CD4-positive, alpha-beta T cell (primary cell): ENCODE measurements at places on chromosomes 1 and 21. TPM values are rescaled to one million over a fixed set of nuclear protein-coding genes. Genes with fewer than 3 reads are reported as not detected.

DNA sequence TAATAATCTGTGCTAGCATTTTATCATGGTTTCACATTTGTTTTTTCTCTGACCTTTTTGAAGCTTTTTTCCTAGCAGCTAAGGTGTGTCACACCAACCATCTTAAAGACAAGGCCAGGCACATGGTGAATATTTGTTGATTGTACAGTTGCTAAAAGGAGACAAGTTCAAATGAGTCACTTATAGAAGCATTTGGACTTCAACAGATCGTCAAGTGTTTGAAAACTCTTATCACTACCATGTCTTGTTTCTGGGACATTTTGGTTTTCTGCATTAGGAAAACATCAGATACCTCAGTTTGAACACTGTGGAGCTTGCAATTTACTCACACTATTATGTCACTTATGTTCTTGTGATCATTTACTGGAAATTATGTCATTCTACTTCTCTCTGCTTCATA, 407.3 kb downstream of the USP25 start:
- no peaks in the 10 kb centered on the region for H3K36me3 ChIP-seq
- H3K4me1 ChIP-seq = no peaks in the 10 kb centered on the region
- no peaks in the 10 kb centered on the region for H3K27me3 ChIP-seq
- DNase-seq = no peak

DNA sequence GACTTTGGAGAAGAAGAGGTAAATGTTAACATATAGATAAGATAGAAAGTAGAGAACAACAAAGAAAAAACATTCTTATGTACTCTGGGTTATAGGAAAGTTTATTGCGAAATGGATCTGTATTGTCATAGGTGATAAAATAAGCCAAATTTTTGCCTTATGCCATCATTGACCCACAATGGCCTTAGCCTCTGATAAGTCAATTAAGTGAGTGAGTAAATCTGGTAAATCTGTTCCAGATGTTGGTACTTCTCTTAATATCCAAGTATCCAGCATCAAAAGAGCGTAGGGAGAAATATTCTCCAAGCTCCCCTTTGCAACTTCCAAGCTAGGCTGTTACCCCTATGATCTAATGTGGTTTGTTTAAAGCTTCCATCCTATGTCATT, 38.3 kb upstream of the CLCA4 start:
- H3K4me1 ChIP-seq = peaks cover 4% of the 10 kb centered on the region
- DNase-seq = no peak
- no peaks in the 10 kb centered on the region for H3K36me3 ChIP-seq
- no peaks in the 10 kb centered on the region for H3K27me3 ChIP-seq
- no peak overlapping the region for H3K4me3 ChIP-seq

DNA sequence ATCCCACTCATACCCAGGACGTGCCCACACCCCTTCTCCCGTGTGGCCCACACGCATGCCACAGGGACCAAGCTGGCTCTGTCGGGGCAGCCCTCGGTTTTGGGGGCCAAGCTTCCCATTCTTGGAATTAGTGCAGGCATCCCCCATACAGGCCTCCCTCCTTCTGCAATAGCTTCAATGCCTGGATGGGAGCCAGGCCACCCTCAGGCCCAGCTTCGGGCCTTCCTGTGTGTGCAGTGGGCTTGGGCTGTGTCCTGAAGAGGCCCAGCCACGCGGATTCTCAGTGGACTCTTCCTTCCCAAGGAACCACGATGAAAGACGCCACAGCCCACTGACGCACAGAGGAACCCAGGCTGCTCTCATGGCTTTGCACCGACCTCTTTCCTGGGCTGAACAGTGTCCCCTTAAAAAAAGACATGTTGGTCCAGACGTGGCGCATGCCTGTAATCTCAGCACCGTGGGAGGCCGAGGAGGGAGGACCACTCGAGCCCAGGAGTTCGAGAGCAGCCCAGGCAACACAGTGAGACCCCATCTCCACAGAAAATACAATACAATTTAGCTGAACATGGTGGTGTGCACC, 3.4 kb downstream of the KRTAP10-11 start:
- H3K27me3 ChIP-seq = no peaks in the 10 kb centered on the region
- H3K4me1 ChIP-seq = peaks cover 14% of the 10 kb centered on the region
- no peaks in the 10 kb centered on the region for H3K36me3 ChIP-seq
- no peak overlapping the region for H3K4me3 ChIP-seq
- DNase-seq = no peak
- no peak overlapping the region for H3K27ac ChIP-seq

DNA sequence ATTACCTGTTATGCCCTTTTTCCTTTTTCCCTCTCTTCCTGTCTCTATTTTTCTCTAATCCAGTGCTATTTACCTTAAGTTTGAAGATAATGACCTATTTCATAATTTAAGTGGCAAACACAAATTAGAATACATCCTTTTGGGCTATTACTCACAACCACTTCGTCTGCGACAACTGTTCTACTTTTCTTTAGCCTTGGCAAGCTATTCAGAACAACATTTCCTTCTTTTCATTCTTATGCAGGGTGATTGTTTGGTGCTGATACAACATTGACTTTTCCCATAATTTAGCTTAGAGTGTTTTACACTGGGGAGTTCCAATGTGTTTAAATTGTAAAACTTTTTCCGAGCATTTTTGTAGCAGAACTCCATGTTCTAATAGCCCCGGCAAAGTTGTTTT, 86.6 kb upstream of the S1PR1 start:
- H3K4me3 ChIP-seq = no peak overlapping the region
- H3K36me3 ChIP-seq = no peaks in the 10 kb centered on the region
- no peaks in the 10 kb centered on the region for H3K4me1 ChIP-seq
- no peak overlapping the region for H3K27ac ChIP-seq
- H3K27me3 ChIP-seq = no peaks in the 10 kb centered on the region

GRCh38 chr21:45937721-45938452, 43.7 kb upstream of the COL6A1 start:
- peaks cover 4% of the 10 kb centered on the region for H3K4me1 ChIP-seq
- H3K36me3 ChIP-seq = no peaks in the 10 kb centered on the region
- H3K4me3 ChIP-seq = no peak overlapping the region
- no peaks in the 10 kb centered on the region for H3K27me3 ChIP-seq
- H3K27ac ChIP-seq = no peak overlapping the region

GRCh38 chr1:151327903-151328674, 873 bp upstream of the PI4KB start:
- no peak for DNase-seq
- peaks cover 22% of the 10 kb centered on the region for H3K36me3 ChIP-seq
- H3K27me3 ChIP-seq = no peaks in the 10 kb centered on the region
- H3K4me3 ChIP-seq = peak overlapping the region; percentile 75

DNA sequence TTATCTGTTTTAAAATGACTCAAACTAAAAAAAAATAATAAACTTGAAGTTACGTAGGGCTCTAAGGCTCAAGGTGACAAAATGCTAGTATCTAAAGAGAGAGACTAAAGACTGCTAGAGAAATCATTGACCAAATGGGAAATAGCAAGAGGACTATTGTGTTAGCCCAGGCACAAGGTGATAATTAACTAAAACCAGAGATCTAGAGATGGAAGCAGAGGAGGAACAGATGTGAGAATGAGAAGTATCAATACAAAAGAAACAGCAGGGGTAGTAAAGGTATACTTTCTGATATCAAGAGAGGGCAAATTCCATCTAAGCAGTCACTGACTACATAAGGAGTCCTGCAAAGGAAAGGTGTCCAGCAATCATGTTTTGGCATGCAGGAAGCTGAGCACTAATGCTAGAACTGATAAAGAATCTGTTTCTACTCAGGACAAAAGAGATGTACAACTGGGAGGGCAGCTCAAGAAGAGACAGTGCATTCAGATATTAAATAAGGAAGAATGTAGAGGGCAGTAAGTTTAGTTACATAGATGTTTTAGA, 100.2 kb upstream of the GNG4 start:
- no peak for DNase-seq
- no peaks in the 10 kb centered on the region for H3K4me1 ChIP-seq
- peaks cover 35% of the 10 kb centered on the region for H3K36me3 ChIP-seq
- H3K27me3 ChIP-seq = no peaks in the 10 kb centered on the region
- no peak overlapping the region for H3K4me3 ChIP-seq
- no peak overlapping the region for H3K27ac ChIP-seq

DNA sequence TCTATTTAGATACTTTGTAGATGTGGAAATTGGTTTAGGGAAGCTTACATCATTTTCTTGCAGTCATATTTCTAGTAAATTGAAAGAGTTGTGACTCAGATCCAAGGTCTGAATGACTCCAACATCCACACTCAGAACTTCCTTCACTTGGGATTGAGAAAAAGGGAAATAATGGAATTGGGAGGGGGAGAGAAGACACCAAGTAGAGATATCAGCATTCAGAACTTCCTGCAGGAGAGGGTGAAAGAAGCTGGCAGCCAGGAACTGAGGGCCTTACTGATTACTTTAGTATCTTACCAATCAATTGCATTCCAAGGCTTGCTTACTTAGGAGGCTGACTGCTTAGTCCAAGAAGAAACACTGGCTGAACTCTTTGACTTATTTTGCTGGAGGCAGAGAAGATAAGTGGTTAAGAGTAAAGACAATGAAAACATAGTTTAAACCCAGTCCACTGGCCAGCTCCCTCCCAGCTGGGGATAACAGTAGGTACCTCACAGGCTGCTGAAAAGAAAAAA, 21.7 kb downstream of the APP start:
- no peak overlapping the region for H3K27ac ChIP-seq
- peaks cover 11% of the 10 kb centered on the region for H3K4me1 ChIP-seq
- H3K27me3 ChIP-seq = no peaks in the 10 kb centered on the region
- no peak for DNase-seq
- no peak overlapping the region for H3K4me3 ChIP-seq

DNA sequence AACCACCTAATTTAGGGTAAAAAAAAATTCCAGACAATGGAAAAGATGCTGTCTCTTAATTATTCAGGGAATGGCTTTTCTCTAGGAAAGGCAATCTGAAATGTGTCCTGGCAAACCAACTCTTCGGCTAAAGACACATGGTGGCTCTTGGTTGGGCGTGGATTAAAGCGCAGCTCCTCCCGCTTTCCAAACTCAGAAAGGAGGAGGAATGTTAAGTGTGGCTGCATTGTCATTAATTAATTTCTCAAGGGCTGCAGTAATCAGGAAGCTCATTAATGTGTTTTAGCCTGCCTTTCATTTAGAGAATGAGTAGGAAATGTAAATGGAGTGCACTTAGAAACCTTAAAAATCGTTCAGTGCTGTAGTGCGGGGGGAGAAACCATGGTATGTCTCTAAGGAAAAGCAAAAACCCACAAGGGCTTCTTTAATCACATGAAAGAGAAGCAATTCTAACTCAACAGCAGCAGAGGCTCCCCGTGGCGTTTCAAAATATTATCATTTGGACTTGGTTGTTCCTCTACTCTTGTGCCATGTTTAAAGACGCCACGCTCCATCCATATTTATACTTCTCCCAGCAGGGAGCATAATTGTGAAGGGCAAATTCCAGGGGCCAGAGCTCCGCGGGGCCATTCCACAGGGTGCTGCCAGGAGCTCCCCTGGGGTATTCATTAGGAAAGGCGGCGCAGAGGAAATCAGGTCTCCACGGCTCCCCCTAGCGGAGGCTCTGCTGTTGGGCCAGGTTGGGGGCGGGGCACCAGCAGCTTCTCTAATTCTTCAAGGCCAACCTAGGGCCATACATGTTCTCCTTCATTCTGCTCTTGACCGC, 91.9 kb upstream of the SSX2IP start:
- no peaks in the 10 kb centered on the region for H3K27me3 ChIP-seq
- no peaks in the 10 kb centered on the region for H3K36me3 ChIP-seq
- H3K27ac ChIP-seq = no peak overlapping the region
- peaks cover 20% of the 10 kb centered on the region for H3K4me1 ChIP-seq
- DNase-seq = peak; percentile 75

GRCh38 chr1:35692317-35692716, 26.4 kb downstream of the C1orf216 start:
- H3K36me3 ChIP-seq = no peaks in the 10 kb centered on the region
- peaks cover 9% of the 10 kb centered on the region for H3K27me3 ChIP-seq
- DNase-seq = no peak
- no peak overlapping the region for H3K27ac ChIP-seq

DNA sequence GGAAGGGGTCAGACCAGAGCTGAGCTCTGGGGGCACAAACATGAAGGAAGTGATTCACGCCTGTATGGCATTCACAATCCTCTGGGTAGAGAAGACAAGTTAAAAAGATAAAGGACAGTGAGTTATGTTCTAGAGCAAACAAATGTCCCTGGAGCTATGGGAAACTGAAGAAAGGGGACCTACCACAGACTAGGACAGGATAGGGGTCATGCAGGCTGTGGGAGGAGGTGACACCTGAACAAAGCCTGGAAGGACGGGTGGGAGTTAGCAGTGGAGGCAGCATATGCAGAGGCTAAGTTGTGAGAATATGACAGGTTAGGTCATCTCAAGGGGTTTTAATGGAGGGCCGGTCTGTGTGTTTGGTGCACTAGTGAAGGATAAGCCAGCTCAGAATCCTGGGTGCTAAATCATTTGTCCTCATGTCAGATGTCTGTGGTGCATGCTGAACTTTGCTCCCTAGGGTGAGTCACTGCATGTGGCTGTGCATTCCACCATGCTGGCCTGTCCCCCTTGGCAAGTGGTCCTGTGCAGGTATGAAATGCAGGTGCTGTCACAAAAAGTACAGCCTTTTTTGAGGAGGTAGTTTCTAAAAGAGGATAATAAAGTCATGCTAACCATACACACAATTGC, 28.5 kb downstream of the TNN start:
- H3K4me3 ChIP-seq = no peak overlapping the region
- H3K36me3 ChIP-seq = no peaks in the 10 kb centered on the region
- H3K4me1 ChIP-seq = no peaks in the 10 kb centered on the region
- no peaks in the 10 kb centered on the region for H3K27me3 ChIP-seq
- DNase-seq = no peak

DNA sequence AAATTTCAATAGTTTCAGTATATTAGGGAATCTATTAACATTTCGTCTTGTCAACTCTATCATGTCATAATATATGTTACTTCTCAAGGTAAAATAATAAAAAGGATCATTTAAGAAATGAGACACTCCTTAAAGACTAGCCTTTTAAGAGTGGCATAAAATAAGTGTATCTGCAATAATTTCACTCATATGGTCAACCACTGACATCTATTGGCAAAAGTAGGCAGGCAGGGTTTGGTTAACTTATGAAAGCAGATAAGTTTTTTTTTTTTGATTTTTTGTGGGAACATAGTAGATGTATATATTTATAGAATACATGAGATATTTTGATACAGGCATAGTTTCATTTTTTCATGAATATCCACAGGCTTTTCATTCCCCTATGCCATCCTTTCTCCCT, 5.5 kb upstream of the RGS21 start:
- H3K4me1 ChIP-seq = no peaks in the 10 kb centered on the region
- DNase-seq = no peak
- no peak overlapping the region for H3K4me3 ChIP-seq
- no peaks in the 10 kb centered on the region for H3K36me3 ChIP-seq
- H3K27me3 ChIP-seq = no peaks in the 10 kb centered on the region

- H3K27ac ChIP-seq = no peak overlapping the region
- H3K4me3 ChIP-seq = no peak overlapping the region
- H3K4me1 ChIP-seq = peaks cover 26% of the 10 kb centered on the region
- H3K27me3 ChIP-seq = no peaks in the 10 kb centered on the region
Observed at GRCh38 chr1:167109125-167109524, 15.2 kb downstream of the STYXL2 start.

RRP1 gene
- 27.7 TPM for total RNA-seq

LCE7A gene
- not detected for total RNA-seq

PRDX1 gene
- 18.1 TPM for total RNA-seq

HSPB7 gene
- total RNA-seq = not detected

ELAPOR1 gene
- total RNA-seq = 16.1 TPM

ALX3 gene
- not detected for total RNA-seq

CD1E gene
- not detected for total RNA-seq

AVPR1B gene
- total RNA-seq = not detected

MAP3K21 gene
- 0.95 TPM for total RNA-seq

SON gene
- total RNA-seq = 438 TPM

HCRTR1 gene
- not detected for total RNA-seq

GUCA2A gene
- not detected for total RNA-seq

TRIM45 gene
- 0.88 TPM for total RNA-seq
